CD14-positive monocyte (primary cell): ENCODE measurements at places on chromosomes 11 and 22.
A peak's percentile ranks its signal among the peaks of the same experiment; 100 is the strongest.

GRCh38 chr11:123652599-123652998 lies 1.8 kb downstream of the SCN3B start:
- DNase-seq = no peak

DNA sequence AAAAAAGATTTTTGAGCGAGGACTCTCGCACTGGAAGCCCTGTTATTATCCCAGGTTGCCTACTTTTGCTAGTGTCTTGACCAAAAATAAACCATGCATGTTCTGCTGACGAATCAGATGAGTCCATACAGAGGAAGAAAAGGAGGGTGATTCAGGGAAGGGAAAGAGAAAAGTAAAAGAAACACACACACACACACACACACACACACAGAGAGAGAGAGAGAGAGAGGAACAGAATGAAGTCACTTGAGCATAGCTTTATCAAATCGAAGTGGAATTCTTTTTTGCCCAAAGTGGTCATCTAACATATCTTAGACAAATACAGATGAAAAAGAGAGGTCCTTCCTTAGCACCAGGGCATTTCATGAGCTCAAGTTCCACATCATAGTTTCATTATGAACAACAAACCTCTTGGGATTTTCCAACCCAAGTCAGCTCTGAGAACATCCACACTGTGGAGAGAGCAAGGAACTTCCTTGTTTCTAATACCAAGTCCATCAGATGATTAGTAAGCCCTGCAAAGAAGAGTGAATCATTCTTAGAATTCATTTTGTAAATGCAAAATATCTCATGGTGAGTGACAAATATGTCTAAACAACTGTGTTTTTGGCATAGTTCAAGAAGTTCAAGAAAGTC lies 7.7 kb upstream of the MMP12 start:
- DNase-seq = peak; percentile 53

DNA sequence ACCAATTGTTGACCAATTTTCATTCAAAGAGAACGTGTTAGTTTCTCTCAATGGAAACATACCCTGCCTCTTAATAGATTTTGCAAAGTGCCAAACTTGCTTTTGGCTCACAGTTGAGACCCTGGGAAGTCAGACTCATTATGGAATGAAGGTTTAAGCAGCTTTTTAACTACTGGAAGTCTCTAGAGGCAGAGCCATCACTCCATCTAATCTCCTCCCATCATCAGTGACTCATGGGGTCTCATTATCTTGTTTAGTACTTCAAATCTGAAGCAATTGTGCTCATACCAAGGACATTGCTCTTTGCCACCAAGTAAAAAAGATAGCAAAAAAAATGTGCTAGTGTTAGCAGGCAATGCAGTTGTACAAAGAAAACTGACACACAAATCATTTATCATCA lies 537.1 kb upstream of the LRRC4C start:
- DNase-seq = no peak

GRCh38 chr11:28924004-28924403 lies 815.8 kb downstream of the METTL15 start:
- DNase-seq = no peak

DNA sequence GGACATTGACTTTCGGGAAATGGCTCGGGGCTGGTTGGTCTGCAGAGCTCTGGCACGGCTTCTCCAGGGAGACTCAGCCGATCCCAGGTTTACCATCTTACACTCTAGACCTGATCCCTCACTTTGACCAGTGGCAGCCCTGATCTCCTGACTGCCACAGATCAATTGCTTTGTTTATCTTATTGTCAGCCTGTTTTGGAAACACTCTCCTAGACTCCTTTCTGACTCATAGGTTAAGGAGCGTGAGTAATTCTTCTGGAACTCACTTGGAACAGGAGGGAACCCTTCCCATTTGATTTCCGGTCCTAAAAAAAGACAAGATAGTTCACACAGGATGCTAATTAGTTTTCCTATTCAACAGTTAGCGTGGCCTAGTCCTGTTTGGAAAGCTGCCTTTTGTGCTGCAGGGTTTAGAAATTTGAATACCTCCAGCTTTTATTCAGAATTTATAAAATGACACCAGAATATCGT lies 16.0 kb upstream of the BMAL1 start:
- no peak for DNase-seq

GRCh38 chr11:96107143-96107824 lies 183.4 kb upstream of the MTMR2 start:
- DNase-seq = no peak

- no peak for DNase-seq
Observed at GRCh38 chr11:96361778-96362177, 18.8 kb upstream of the MAML2 start.

DNA sequence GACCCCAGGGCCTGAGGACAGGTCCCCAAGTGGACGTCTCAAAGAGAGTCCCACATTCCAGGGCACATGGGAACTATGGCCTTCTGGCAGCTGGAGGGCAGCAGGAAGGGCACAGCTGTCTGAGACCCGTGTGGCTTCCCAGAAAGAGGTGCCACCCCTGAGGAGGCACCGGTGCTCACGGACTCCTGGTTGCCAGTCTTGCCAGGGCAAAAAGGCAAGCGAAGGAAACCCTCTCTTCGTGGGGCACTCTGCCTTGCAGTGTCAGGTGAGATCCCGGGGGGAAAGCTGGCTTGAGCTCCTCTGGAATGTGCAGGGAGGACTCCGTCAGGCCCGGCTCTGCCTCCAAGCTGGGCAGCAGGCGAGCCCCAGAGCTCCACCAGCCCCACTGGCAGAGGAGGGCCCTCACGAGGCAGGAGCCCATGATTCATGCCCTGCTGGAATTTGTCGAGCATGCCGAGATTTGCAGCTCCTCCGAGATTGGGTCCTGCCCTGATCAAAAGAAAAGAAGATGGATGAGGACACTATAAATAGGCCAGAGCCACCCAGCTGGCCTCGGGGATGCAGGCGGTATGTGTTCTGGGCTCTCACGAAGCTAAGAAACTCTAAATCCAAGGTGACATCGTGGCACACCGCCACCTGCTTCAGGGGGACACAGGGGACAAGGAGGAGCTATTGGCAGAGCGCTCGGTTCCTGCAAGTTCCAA lies 9.9 kb upstream of the CELSR1 start:
- no peak for DNase-seq

DNA sequence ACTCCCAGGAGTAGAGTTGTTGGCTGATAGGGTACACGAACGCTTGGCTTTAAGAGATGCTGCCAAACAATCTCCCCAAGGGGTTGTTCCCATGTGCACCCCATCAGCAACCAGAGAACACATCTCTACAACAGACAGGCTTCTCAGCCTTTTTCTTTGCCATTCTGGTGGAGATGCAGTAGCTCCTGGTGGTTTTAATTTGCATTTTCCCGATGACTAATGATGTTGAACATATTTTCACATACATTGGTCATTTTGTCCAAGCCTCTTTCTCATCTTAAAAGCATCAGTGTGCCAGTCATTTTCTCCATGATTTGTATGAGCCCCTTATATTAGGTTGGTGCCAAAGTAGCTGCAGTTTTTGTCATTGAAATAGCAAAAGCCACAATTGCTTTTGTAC lies 21.8 kb downstream of the DHCR7 start:
- DNase-seq = no peak

DNA sequence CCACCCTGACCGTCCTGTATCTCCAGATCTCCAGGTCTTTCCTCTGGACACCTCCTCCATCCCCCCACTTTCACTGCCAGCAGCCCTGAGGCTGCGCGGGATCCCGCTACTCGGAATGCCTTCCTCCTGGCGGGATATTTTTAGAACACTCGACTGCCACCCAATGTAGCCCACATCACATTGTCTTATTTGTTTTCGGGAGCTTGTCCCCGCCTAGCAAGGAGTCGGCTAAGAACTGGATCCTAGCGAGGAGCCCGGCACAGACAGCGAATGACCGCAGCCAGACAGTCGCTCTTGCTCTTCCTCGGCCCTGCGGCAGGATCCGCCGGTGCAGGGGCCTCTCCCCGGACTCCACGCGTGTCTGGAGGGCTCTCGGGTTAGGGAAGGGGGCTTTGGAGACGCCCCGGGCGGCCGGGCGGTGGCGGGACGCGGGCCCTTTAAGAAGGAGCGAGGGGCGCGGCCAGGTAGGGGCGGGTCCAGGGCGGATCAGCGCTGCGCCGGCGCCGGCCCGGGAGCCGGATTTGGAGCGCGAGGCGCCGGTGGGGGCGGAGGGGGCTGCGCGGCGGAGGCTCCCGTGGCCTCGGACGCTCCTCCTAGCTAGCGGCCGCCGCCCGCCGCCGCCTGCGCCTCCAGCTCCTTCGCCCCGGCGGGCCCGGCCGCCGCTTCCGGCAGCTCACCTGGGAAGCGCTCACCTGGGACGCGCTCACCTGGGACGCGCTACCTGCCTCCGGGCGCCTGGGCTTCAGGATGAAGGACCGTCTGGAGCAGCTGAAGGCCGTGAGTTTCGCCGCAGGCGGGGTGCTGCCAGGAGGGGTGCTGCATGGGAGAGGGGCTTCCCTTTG lies at the start of gene STX3:
STX3 (plus strand) TSS at position 518 of the 842 bp plus-strand sequence; CDS start at position 748, 230 bp downstream.
- no peak for DNase-seq

DNA sequence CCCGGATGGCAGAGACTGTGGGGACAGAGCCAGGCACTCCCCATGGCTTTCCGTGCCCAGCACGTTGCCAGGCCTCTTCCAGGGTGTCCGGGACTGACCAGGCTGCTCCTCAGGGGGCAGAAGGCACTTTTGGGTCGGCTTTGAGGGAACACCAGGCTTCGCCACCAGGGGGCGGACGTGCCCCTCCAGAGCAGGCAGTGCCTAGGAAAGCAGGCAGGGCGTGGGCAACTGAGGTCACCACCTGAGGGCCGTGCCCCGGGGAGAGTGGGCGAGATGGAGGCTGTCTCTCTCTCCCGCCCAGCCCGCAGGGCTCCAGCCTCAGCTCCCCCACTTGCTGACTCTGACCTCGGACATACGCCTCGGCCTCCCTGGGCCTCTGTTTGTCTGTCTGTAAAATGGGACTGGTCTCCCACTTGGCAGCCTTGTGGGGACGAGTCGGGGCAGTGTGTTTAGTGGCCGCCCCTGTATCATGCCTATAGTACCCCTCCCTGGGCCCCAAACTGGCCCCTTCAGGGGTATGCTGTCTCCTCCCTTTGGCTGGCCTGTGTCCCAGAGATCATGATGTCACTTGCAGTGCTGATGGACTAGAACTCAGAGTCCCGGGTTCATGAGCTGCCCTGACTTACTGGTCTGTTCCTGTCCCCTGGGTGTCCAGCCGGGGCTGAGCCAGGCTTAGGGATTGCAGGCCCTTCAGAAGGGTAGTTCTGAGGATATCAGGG lies 4.4 kb upstream of the PRR5 start:
- DNase-seq = peak; percentile 71

- DNase-seq = no peak
Observed at GRCh38 chr11:19512618-19513017, 200.0 kb upstream of the NAV2 start.

DNA sequence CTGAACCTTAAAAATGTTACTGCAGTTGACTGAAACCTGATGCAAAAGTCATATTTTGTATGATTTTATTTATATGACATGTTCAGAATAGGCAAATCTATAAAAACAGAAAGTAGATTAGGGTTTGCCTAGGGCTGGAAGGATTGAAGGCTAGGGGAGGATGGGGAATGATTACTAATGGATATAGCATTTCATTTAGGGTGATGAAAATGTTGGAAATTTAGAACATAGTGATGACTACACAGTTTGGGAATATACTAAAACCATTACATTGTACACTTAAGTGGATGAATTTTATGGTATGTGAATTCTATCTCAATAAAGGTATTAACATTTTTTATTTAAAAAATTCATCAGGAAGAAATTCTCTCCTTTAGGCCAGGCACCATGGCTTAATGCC lies 22.9 kb upstream of the PAFAH1B2 start:
- DNase-seq = no peak

GRCh38 chr22:40216041-40216756 lies 38.5 kb downstream of the TNRC6B start:
- DNase-seq = peak; percentile 21

DNA sequence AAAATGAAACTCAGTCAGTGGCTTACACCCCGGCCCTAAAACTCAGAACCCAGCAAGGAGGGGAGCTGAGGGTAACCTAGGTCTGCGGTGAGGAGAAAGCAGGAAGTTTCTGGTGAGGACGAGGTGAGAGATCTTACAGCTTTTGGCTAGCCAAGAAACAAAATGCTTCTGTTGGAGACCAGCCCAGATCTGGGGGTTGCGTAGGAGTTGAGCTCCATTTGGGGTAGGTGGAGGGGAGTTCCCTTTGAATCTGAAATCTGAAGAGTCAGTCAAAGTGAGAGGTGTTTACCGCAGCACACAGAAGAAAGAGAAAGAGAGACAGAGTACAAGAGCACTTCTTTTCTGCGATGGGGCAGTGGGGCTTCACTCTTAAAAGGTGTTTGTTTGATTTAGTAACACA lies 29.6 kb downstream of the EHF start:
- DNase-seq = no peak

- DNase-seq = no peak
Observed at GRCh38 chr11:86129740-86130540, 61.1 kb upstream of the PICALM start.

DNA sequence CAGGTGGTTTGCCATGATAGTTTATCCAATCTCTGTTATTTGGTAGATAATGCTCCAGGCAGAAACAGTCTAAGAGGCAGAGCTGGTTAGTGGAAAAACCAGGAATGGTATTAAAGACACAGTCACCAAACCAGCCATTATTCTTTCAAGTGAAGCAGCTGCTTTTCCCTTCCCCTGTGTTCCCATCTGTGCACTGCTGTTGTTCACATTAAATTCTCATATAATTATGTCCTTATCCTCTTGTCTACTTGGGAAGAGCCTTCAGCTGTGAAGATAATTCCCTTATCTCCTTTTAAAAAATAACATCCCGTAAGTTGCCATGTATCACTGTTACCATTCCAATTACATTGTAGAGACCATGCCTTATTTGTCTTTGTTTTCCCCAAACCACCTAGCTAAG lies 5.2 kb upstream of the TBCEL start:
- no peak for DNase-seq

DNA sequence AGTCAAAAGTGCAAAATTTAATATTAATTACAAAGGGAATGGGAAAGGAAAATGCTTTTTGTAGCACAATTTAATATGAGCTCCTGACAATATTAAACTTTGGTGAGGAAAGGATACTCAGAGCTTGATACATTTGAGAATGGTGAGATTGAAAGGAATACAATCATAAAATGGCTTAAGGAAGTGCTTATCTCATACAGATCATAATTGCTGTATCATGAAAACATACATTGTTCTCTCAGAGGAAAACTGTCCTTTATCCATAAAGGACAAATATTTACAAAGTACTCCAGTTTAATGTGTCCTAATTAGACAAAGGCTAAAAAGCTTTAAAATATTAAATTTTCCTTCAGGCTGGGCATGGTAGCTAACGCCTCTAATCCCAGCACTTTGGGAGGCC lies 260.4 kb downstream of the TMEM135 start:
- DNase-seq = no peak

DNA sequence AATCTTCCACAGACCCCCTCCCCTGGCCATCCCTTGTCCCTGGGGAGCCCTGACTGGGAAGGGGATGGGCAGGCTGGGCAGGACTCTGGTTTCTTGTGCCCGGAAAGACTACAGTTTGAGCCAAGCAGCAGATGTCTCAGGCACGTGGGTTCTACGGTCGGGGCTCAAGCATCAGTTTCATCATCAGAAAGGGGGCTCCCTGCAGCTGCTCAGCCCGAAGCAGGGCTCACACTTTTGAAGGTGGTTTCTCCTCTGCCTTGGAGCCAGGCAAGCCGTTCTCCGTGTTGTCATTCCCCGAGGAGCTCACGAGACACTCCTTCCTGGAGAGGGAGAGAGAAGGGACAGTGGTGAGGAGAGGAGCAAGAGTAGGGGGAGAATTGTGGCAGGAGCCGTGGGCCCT lies 15.8 kb downstream of the SCN4B start:
- DNase-seq = no peak
